Esophagus muscularis mucosa (tissue), 4 donors: ENCODE measurements at places on chromosomes 4 and X. TPM values are rescaled to one million over a fixed set of nuclear protein-coding genes. Genes with fewer than 3 reads are reported as not detected.
A peak's percentile ranks its signal among the peaks of the same experiment; 100 is the strongest.

GRCh38 chr4:183397741-183398297, 46.6 kb upstream of the CDKN2AIP start:
- H3K27me3 ChIP-seq: no peaks in the 10 kb centered on the region
- peak overlapping the region; percentile 42 for H3K27ac ChIP-seq
- peak overlapping the region; percentile 58 for H3K4me3 ChIP-seq
- H3K36me3 ChIP-seq: no peaks in the 10 kb centered on the region
- no peak for DNase-seq
- H3K4me1 ChIP-seq: peaks cover 5% of the 10 kb centered on the region

GRCh38 chrX:20038966-20039365, 48.1 kb upstream of the BCLAF3 start:
- H3K36me3 ChIP-seq: no peaks in the 10 kb centered on the region
- no peaks in the 10 kb centered on the region for H3K4me1 ChIP-seq
- no peak overlapping the region for H3K4me3 ChIP-seq
- no peaks in the 10 kb centered on the region for H3K27me3 ChIP-seq
- DNase-seq: no peak

- no peaks in the 10 kb centered on the region for H3K36me3 ChIP-seq
- no peak overlapping the region for H3K4me3 ChIP-seq
Measured at GRCh38 chrX:48834383-48834709, 1.1 kb downstream of the PCSK1N start.

GRCh38 chr4:84032372-84032771, 466.7 kb downstream of the NKX6-1 start:
- H3K4me1 ChIP-seq: no peaks in the 10 kb centered on the region
- H3K36me3 ChIP-seq: no peaks in the 10 kb centered on the region
- H3K4me3 ChIP-seq: no peak overlapping the region
- H3K27ac ChIP-seq: no peak overlapping the region
- no peak for DNase-seq

- DNase-seq: no peak
- peaks cover 3% of the 10 kb centered on the region for H3K4me1 ChIP-seq
- no peak overlapping the region for H3K27ac ChIP-seq
- H3K27me3 ChIP-seq: no peaks in the 10 kb centered on the region
Measured at GRCh38 chr4:19684084-19684483, 567.6 kb upstream of the SLIT2 start.

GRCh38 chr4:86633854-86634253, 39.7 kb downstream of the PTPN13 start:
- H3K36me3 ChIP-seq: no peaks in the 10 kb centered on the region
- H3K27ac ChIP-seq: no peak overlapping the region
- H3K27me3 ChIP-seq: no peaks in the 10 kb centered on the region
- H3K4me3 ChIP-seq: no peak overlapping the region
- H3K4me1 ChIP-seq: peaks cover 5% of the 10 kb centered on the region
- no peak for DNase-seq

DNA sequence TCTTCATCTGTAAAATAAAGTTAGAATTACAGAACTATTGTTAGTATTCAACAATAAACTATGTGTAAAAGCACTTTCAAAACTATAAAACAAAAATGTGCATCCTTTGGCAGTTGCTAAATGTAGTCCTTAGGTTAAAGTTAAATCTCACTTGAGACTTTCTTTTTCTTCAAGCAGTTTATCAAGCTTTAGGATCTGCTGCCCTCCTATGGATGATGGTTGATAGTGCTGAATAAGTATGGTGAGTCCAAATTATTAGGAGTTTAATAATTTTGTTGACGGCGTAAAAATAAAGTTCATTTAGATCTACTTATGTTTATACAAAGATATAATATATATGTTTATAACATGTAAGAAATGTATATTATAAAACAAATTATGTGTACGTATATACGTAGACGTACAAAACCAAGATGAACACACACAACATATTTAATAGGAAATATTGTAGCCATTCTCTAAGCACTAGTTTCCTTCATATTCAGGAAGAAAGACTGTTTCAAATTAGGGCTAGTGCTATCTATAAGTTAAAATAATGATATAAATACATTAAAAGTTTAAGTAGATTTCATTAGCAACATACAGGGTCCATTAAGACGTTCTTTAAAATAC, 22.3 kb downstream of the UGT2A2 start:
- no peaks in the 10 kb centered on the region for H3K36me3 ChIP-seq
- H3K4me1 ChIP-seq: no peaks in the 10 kb centered on the region
- H3K4me3 ChIP-seq: no peak overlapping the region
- DNase-seq: no peak

DNA sequence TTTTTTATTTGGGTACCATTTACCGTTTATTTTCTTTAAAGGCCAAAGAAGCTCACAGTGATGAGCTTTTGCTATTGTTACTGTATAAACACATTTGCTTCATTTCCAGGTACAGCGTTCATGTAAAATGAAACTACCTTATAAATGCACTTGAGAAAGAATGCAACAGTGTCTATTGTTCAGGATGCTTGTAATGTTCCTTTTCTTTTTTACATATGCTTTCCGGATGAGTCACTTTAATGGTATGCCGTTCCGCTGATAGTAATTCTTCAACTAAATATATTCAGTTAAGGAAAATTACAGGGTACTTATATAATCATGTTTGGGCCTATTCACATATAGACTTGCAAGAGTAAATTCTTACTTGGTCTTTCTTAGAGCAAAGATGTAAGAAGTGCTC, 354.9 kb downstream of the RPA4 start:
- no peaks in the 10 kb centered on the region for H3K4me1 ChIP-seq
- H3K27me3 ChIP-seq: no peaks in the 10 kb centered on the region
- H3K4me3 ChIP-seq: no peak overlapping the region
- H3K27ac ChIP-seq: no peak overlapping the region
- no peaks in the 10 kb centered on the region for H3K36me3 ChIP-seq
- no peak for DNase-seq

DNA sequence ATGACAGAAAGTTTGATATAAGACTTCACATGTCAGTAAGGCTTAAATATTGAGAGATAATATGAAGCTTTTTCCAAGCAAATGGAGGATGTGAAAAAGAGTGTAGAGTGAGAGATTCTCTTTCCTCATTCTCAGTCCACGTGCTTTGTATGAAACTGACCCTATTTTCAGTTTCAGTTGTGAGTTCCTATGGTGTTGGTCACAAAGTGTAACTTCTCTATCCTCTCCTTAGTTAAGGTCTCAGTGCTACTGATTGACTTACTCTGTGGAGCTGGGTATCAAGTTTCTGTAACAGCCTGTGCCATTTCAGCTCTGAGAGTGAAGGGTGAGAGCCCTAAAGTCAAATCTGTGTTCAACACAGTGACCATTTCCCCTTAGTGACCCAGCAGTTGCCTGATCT, 277.2 kb downstream of the EPHA5 start:
- no peak overlapping the region for H3K27ac ChIP-seq
- no peak overlapping the region for H3K4me3 ChIP-seq
- DNase-seq: no peak
- no peaks in the 10 kb centered on the region for H3K36me3 ChIP-seq

DNA sequence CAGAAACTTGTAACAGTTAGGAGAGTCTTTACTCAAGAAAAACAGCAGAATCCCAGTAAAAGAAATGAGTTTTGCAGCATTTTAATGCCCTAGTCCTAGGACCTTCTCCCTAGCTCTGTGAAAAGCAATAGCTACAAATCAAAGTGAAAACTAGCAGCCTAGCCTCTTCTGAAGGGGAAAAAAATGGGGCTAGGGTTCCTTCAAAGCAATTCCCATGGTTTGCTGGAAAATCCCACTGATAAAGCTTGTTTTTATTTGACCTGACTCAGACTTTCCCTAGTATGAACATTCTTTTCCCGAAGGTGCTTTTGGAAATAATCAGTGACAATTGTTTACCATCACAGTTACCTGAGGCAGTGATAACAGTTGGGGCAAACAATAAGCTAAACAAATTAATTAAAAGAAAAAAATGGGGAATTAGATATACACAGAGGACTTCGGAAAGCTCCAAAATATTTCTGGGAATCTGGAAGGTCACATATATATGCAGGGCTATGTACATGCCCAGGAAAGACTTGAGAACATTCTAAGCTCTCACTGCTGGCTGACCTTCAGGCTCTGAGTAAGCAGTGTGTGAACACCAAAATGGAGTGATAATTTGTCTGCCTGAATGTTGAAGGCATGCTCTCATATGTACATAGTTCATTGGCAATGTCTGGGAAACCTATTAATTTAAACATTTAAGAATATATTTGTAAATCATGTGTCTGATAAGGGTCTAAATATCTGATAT, 285.9 kb downstream of the KCTD8 start:
- H3K4me1 ChIP-seq: peaks cover 3% of the 10 kb centered on the region
- no peak overlapping the region for H3K4me3 ChIP-seq
- no peak overlapping the region for H3K27ac ChIP-seq
- no peak for DNase-seq

DNA sequence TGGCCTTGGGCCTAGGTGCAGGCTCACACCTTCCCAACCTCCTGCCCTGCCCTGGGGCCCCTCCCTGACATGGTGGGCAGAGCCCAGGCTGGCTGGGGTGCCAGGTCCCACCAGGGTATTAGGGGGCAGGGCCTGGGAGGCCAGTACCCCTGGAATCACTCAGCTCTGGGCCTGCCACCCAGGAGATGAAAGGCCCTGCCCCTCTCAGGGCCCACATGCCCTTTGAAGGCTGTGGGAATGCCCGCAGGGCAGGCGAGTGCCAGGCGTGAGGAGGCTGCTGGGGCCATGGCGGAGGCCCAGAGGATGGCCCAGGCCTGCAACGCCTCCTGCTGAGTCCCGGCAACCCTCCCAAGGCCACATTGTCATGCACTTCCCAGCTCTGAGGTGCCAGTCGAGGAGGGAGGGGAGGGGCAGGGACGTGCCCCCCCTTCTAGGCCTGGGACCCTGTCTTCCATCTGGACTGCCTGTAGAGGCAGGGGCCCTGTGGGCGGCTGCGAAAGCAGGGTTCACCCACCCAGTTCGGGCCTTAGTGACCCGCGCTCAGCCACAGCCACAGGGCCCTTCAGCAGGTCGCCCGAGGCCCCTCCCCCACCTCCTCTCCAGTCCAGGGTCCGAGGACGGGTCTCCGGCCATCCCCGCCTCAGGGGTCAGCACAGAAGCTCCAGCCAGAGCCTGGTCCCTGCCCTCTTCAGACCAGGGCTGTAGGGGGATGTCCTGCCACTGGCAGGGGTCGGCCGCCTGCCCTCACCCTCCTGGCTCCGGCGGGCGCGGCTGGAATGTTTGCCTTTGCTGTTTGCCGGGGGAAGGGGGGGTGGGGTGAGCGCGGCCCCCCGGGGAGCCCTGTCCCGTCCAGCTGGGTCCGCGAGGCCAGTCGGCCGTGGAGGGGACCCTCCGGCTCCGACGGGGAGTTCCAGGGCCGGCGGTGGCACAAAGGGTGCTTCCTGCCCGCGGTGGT, 26.7 kb upstream of the FGFR3 start:
- peaks cover 28% of the 10 kb centered on the region for H3K27me3 ChIP-seq
- H3K4me3 ChIP-seq: peak overlapping the region; percentile 47
- H3K4me1 ChIP-seq: peaks cover 30% of the 10 kb centered on the region
- DNase-seq: no peak
- no peaks in the 10 kb centered on the region for H3K36me3 ChIP-seq
- no peak overlapping the region for H3K27ac ChIP-seq

GRCh38 chrX:109036624-109037023, 300.3 kb upstream of the IRS4 start:
- H3K4me1 ChIP-seq: no peaks in the 10 kb centered on the region
- H3K36me3 ChIP-seq: no peaks in the 10 kb centered on the region
- DNase-seq: no peak
- H3K27ac ChIP-seq: no peak overlapping the region
- H3K4me3 ChIP-seq: no peak overlapping the region
- no peaks in the 10 kb centered on the region for H3K27me3 ChIP-seq

DNA sequence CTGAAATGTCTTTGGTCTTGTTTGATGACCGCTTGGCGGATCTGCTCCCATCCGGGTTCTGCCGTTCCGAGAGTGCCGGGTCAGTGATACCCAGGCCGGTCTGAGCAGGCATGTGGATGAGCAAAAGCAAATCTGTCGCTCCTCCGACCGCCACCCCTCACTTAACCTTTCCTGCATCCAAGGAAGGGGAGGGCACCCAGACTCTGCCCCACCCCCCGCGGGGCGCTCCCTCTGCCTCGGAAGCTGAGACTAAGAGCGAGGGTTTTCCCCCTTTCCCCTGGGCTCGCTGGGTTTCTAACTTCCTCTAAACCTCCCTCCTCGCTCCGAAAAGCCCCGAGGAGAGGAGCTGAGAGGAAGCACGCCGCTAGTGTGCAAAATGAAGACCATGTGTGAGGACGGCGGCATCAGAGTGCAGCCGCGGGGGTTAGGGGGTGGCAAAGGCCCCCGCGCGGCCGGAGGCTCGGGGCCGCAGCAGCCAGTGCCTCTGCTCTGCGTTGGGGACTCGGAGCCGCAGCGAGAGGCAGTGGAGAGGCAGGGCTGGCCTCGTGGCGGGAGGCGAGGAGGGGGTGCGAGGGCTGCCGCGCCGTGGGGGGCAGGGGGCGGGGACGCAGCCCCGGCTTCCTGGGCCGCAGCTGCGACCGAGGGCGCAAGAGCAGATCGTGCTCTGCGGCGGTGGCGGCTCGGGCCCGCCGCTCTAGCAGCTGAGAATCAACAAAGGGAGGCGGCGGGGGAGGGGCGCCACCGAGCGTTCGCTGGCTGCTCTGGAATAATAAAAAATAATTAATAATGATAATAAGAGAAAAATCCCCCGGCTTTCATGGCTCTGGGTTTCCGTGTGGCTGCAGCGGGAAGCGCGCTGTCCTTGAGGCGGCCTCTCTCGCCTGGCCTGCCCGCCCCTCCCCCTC, 55.8 kb upstream of the BCOR start:
- DNase-seq: no peak
- peak overlapping the region; percentile 75 for H3K27ac ChIP-seq
- peaks cover 26% of the 10 kb centered on the region for H3K4me1 ChIP-seq
- peak overlapping the region; percentile 55 for H3K4me3 ChIP-seq

GRCh38 chr4:110484767-110485166, 8.8 kb downstream of the ENPEP start:
- no peak overlapping the region for H3K27ac ChIP-seq
- no peak overlapping the region for H3K4me3 ChIP-seq
- no peaks in the 10 kb centered on the region for H3K36me3 ChIP-seq
- no peaks in the 10 kb centered on the region for H3K4me1 ChIP-seq

DNA sequence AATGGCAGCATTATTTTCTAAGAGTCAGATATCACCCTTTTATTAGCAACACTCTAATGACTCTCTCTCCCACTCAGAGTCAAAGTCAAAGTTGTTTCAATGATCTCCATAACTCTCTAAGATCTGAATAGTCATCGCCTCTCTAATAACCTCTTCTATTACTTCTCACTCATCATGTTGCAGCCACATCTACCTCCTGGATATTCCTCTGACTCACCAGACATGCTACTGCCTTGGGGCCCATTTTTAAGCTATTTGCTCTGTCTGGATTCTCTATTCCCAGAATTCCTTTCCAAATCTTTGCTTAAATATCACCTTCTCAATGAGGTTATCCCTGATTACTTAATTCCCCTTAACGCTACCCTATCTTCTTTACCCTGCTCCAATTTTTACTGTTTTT, 391.8 kb upstream of the MAGEB16 start:
- no peak for DNase-seq
- H3K36me3 ChIP-seq: no peaks in the 10 kb centered on the region
- no peak overlapping the region for H3K27ac ChIP-seq
- no peaks in the 10 kb centered on the region for H3K27me3 ChIP-seq
- H3K4me1 ChIP-seq: no peaks in the 10 kb centered on the region
- H3K4me3 ChIP-seq: no peak overlapping the region

LEF1 gene
- total RNA-seq: 3.6 TPM

GNL3L gene
- 29.6 TPM for total RNA-seq

EDA2R gene
- total RNA-seq: 1.7 TPM

NUP62CL gene
- 1.2 TPM for total RNA-seq
